Activated T-cell treated with anti-CD3 and anti-CD28 coated beads for 48 hours (primary cell): ENCODE measurements at places on chromosomes 5 and 9.

- DNase-seq: no peak
Measured at GRCh38 chr5:87888139-87888538, 380.5 kb downstream of the TMEM161B start.

DNA sequence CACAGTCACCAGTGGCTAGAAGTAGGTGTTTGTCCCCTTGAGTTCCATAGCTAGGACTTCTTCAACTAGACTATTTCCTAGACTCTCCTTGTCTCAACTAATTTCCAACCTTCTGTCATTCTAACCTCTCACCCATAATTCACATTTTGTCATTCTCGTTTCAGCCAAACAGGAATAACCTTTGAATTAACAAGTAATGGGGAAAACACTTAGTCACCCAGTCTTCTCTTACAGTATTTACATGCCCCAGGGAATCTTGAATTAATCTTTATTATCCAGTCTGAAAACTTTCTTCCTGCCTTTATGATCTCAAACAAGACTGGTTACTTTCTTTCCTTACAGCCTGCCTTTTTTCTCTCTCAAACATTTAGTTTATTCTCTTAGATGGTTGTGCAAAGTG lies 63.3 kb upstream of the RUSC2 start:
- DNase-seq: no peak

DNA sequence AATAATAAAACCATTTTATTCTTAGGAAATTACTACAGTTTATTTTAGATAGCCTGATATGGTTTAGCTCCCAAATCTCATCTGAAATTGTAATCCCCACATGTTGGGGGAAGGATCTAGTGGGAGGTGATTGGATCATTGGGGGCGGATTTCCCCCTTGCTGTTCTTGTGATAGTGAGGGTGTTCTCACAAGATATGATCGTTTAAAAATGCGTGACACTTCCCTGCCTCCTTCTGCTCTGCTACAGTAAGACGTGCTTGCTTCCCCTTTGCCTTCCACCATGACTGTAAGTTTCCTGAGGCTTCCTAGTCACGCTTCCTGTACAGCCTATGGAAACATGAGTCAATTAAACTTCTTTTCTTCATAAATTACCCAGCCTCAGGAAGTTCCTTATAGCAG lies 122.4 kb upstream of the FGF10 start:
- no peak for DNase-seq

GRCh38 chr9:124394167-124394566 lies 21.1 kb downstream of the PSMB7 start:
- no peak for DNase-seq

GRCh38 chr9:38263532-38263931 lies 129.0 kb upstream of the ALDH1B1 start:
- DNase-seq: no peak

DNA sequence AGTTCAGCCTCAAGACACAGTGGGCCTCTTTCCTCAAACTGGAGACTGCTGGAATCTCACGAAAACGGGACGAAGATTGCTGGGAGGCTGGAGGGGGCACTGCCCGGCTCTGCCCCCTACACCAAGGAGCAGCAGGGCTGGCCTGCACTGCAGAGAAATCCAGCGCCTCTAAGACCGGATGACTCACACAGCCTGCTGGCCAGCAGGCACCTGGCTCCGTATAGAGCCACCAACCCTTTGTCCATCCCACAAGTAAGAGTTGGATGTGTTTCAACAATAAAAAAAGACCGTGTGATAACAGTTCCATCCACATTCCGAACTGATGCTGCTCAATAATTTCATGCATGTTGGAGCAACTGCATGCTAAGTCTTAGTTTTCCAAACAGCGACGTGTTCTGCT lies 11.5 kb downstream of the CCDC127 start:
- no peak for DNase-seq

DNA sequence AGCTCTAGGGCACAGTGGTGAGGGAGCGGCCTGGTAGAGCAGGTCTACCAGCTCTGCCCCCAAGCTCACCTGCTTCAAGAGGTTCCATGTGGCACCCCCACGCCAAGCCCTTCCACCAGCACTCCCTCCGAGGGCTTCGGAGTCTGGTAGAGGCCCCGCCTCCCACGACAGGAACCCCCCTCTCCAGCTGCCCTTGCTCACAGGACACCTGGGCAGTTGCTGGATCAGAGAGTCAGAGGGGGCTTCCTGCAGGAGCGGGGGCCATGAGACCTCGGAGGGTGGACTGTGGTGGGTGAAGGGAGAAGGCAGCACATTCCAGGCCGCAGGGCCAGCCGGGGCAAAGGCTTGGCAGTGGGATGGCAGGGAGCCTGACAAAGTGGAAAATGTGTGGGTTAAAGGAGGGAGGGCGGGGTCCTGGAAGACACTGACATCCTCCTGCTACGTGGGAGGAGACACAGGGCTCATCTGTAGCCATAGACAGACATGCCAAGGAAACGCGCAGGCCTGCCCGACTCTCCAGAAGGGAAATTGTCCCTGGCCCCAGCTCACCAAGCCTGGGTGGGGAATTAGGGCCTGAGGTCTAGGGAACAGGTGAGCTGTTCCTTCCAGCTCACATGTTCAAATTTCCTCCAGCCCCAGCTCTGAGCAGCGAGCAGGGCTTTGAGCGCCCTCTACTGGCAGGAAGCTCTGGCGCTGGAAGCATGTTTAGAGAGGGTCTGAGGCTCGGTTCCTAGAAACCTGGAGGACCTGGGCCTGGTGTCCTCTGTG lies 74.2 kb downstream of the NTNG2 start:
- peak; percentile 75 for DNase-seq

DNA sequence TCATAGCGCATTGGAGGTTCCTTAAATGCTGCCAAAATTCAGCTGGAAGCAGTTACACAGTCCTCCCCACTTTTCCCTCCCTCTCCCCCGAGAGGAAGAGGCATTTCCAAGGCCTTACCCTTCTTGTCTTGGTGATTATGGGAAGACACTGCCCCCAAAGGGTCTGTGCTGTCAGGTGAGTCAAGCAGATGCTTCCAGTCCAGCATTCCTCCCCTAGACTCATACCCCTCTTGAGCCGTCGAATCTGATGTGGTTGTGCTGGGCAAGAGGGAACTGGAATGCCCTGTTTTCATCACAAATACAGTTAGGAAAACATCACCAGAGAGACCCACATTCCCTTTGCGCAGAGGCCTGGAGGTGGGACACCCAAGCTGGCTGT lies 107.2 kb downstream of the SEMA6A start:
- DNase-seq: no peak

DNA sequence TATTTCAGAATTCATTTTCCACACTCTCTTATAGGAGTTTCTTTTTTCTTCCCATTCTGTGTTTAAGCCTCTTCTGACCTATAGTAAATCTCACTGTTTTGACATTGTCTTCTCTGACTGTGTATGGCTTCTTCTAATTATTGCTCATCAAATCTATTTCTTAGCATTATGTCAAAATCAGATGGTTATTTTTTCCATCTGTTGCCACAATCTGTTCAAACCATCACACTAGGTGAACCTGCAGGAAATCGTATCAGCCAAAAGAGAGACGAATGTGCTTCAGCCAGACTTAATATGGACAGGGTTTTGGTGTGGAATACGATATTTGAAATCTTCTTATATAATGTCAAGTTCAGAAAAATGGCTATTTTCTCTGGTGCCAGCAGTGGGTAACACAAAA lies 15.9 kb upstream of the SEMA4D start:
- no peak for DNase-seq

DNA sequence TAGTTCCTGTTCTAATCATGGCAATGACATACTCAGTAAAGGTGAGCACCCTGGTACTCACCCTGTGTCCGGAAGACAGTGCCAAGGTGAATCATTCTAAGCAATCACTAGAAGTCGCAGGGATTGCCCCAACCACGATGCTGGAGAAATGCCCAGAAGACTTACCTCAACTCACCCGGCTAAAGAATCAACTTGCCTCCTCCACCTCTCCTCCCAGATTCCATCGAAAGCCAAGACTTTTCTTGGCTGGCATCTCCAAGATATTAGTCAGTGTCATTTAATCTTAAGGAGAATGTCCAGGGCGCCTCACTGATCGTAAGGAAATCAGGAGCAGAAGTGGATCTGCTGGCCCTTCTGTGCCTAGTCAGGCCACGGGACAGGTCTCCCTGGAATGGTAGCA lies 204.9 kb downstream of the ERCC6L2 start:
- DNase-seq: no peak

DNA sequence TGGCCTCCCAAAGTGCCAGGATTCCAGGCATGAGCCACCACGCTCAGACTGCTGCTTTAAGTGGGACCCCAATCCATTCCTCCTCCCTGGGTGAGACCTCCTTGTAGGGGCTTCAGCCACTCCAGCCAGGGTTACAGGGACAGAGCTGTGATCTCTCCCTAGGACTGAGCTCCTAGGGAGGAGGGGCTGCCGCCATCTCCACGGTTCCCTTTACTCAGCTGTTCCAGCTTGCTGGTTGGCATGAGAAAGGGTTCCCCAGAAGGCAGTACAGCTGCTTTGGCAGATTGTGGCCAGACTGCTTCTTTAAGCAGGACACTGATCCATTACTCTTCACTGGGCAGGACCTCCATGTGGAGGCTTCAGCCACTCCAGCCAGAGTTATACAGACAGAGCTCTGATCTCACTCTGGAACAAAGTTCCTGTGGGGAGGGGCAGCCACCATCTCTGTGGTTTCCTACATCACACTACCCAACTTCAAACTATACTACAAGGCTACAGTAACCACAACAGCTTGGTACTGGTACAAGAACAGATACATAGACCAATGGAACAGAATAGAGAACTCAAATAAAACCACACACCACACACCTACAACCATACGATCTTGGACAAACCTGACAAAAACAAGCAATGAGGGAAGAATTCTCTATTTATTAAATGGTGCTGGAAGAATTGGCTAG lies 7.2 kb downstream of the INSL6 start:
- DNase-seq: no peak

- no peak for DNase-seq
Measured at GRCh38 chr5:96716007-96716406, 53.8 kb downstream of the CAST start.

GRCh38 chr5:172490514-172491461 lies 36.5 kb upstream of the SH3PXD2B start:
- DNase-seq: no peak

- DNase-seq: no peak
Measured at GRCh38 chr9:129290606-129291005, 112.5 kb upstream of the IER5L start.

- DNase-seq: no peak
Measured at GRCh38 chr9:134768709-134769351, 111.8 kb upstream of the FCN2 start.

GRCh38 chr9:14278291-14278721 lies 35.6 kb downstream of the NFIB start:
- no peak for DNase-seq

GRCh38 chr5:80308526-80308925 lies 11.3 kb upstream of the SPZ1 start:
- DNase-seq: no peak

- no peak for DNase-seq
Measured at GRCh38 chr5:68928617-68929302, 165.1 kb upstream of the SLC30A5 start.

- DNase-seq: no peak
Measured at GRCh38 chr9:99833735-99834134, 12.1 kb downstream of the NR4A3 start.

- no peak for DNase-seq
Measured at GRCh38 chr5:130350131-130350530, 445.9 kb downstream of the CHSY3 start.
